CD4-positive, alpha-beta memory T cell (primary cell): ENCODE measurements at places on chromosomes 6 and 20. TPM values are rescaled to one million over a fixed set of nuclear protein-coding genes. Genes with fewer than 3 reads are reported as not detected.

CDH26 gene
- 4.4 TPM for total RNA-seq

GRCh38 chr6:129786548-129786947 is 74.6 kb downstream of the TMEM244 start:
- H3K27ac ChIP-seq = no peak overlapping the region
- no peaks in the 10 kb centered on the region for H3K36me3 ChIP-seq
- H3K4me3 ChIP-seq = no peak overlapping the region
- no peak for DNase-seq
- H3K4me1 ChIP-seq = no peaks in the 10 kb centered on the region

DNA sequence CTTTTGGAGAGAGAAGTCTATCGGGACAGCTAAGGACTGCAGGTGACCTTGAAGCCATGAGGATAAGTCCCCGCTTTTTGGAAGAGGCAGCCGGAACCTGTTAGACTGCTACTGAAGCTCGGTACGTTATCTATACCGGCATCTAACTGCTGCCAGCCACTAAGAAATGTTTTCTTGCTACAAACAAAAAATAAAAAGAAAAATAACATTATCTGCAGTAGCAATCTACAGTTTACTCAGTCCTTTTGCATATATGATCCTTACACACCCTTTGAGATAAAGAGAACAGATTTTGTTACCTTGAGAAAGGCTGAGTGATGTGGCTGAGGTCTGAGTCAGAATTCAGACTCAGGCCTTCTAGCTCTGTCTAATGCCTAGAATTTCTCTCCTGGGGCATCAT is 314.6 kb downstream of the CDH26 start:
- H3K4me3 ChIP-seq = no peak overlapping the region
- H3K36me3 ChIP-seq = no peaks in the 10 kb centered on the region
- H3K4me1 ChIP-seq = peaks cover 15% of the 10 kb centered on the region

GRCh38 chr6:136370988-136371728 is 81.5 kb upstream of the BCLAF1 start:
- H3K4me1 ChIP-seq = peaks cover 1% of the 10 kb centered on the region
- DNase-seq = no peak
- no peak overlapping the region for H3K4me3 ChIP-seq
- H3K36me3 ChIP-seq = no peaks in the 10 kb centered on the region
- H3K27me3 ChIP-seq = peaks cover 4% of the 10 kb centered on the region

- DNase-seq = no peak
- no peaks in the 10 kb centered on the region for H3K27me3 ChIP-seq
- no peaks in the 10 kb centered on the region for H3K36me3 ChIP-seq
- no peak overlapping the region for H3K27ac ChIP-seq
- H3K4me3 ChIP-seq = no peak overlapping the region
Measured at GRCh38 chr6:71510856-71511255, 222.2 kb downstream of the OGFRL1 start.
